Putamen (tissue), 1 donor: ENCODE measurements at places on chromosomes 5 and 9.

- DNase-seq, result no peak
Observed at GRCh38 chr5:128253161-128253560, 169.6 kb downstream of the SLC12A2 start.

GRCh38 chr5:120327180-120327579, 136.9 kb upstream of the PRR16 start:
- no peak for DNase-seq

- no peak for DNase-seq
Observed at GRCh38 chr9:77040340-77040739, 20.9 kb downstream of the FOXB2 start.

DNA sequence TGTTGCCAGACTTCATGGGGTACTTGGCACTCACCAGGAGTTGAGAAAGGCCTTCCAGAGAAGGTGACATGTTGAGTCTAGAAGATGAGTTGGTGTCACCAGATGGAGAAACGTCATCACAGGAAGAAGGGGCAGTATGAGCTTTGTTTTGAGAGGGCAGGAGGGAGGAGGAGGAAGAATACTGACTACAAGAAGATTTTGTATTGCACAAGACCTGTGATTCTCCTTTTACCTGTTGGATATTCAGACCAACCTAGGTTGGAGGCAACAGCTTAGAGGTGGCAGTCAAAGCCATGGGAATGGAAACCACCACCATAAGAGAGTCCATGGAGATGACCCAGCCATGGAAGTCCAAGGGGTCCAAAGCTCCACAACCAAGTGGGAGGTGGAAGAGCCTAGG, 154.2 kb downstream of the TSSK1B start:
- no peak for DNase-seq

DNA sequence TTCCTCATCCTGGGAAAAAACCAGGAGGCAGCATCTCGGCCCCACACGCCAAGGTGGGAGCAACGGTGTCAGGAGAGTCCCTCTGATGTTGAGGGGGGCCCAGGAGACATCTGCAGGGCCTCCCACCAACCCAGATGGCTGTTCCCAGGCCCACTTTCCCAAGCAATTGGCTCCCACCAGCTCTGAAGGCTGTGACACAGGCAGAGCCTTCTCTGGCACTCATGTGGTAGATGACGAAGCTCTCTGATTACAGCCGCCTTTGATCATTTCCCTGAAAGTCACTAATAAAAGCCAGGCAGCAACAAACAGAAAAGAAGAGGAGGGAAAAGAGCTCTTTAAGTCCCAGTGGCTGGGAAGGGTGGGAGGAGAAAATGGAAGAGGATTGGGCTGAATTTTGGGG, 226.5 kb downstream of the CDK5RAP2 start:
- DNase-seq, result no peak

DNA sequence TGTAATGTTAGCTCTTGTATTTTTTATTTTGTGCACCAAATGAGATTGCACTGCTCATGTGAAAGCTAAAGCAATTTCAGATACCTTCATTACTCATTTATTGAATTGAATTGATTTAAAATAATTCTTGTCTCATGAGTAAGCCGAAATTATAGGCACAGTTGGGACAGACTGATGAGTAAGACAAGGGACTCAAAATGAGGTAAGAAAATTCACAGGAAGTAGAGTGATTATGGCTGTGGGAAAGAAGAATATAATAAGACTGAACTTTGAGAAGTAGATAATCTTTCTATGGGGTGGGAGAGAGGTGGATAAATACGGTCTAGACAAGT, 51.1 kb downstream of the NUDT12 start:
- no peak for DNase-seq

DNA sequence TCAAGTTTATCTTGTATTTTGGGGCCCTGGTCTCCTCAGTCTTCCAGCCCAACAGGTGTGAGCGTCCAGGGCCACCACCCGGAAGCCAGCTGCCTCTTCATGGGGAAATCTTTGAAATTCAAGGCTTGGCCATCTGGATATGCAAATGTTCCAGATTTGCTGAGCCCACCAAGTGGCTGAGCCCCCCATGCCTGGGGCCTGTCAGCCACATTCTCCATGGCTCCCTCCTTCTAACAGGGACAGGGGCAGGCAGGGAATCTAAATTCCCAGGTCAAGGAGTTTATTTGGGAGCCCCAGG, 14.2 kb upstream of the CXXC5 start:
- no peak for DNase-seq

GRCh38 chr9:127905004-127905728, 5.8 kb upstream of the ST6GALNAC6 start:
- DNase-seq, result no peak

DNA sequence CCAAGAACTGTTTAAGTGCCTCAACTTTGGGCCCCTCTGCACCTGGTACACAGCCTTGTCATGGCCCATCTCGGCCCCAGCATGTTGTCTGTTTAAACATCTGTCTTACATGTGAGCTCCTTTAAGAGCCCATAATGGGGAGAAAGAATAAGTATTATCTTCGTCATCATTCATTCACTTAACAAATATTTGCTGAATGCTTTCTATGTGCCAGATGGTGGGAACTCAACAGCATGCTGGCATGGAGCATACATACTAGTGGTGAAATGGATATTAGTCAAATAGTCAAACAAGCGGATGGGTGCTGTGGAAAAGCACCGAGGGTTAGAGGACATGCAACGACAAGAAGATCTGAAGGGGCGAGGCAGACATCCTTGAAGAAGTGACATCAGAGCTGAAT, 54.5 kb downstream of the GABBR2 start:
- DNase-seq, result no peak

DNA sequence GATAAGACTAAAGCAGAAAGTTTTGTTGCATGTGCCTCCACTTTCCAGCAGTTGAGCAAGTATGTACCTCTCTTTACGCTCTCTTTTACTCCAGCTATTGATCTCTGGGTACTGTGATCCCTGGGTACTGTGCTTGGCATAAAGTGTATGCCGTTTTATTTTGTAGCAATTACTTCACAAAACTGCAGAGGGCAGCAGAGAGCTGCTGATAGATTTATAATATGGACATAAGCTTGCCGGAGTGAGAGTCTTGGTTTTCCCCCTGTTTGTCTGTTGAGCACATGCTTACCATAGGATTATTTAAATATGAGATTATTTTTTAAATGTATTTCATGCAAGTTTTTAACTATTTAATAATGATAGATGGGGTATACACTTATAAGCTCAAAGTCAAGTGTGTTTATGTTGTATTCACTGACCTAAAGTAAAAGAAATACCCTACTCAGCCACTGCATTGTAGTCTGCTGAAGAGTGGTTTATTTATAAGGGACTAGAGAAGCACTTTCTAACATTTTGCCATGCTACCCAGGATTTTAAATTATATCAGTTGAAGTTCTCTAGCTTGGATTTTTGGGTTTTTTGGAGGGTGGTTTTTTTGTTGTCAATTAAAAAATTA, 13.0 kb downstream of the TTC1 start:
- peak; percentile 66 for DNase-seq

DNA sequence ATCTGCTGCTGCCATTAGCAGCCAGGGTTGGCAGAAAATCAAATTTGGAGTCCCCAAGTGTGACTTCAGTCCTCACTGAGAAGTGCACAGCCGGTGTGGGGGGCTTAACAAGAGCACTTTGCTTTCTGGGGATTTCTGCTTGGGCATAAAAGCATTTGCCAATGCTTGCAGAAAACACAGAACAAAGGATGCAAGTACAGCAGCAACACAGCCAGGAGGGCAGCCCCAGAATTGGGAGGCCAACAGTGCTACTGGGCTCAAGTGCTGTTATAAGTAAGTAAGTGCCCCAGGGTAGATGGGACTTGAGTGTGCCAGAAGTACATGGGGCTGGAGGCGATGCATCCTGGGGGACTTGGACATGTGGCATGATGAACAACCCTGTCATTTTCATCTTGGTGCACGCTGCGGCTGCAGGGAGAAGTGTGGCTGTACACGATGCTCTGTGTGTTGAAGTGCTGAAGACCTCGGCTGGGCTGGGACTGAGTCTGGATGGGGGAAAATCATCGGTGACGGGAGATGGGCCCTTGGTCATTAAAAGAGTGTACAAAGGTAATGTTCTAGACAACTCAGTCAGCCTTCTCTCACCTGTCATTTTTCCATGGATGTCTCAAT, 73.3 kb downstream of the GOLPH3 start:
- no peak for DNase-seq

GRCh38 chr5:147397616-147398015, 112.3 kb downstream of the DPYSL3 start:
- no peak for DNase-seq

- no peak for DNase-seq
Observed at GRCh38 chr5:66881480-66882161, 285.4 kb downstream of the MAST4 start.

- no peak for DNase-seq
Observed at GRCh38 chr5:95759005-95759404, 27.9 kb downstream of the RHOBTB3 start.

GRCh38 chr9:110103257-110103656, 104.7 kb downstream of the C9orf152 start:
- no peak for DNase-seq

DNA sequence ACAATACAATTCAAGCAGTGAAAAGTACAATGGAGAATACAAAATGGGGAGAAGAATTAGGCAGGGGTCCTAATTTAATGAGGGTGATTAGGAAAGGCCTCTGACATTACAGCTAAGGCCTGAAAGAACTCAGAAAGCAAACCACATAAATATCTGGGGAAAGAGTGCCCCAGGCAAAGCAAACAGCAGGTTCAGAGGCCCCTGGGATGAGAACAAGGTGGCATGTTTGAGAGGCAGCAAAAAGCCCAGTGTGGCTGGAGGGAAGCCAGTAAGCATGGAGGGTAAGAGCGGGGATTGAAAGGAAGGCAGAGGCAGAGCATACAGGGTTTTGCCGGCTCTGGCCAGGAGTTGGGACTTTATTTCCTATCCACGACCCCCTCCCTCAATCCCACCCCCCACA, 33.4 kb upstream of the VDAC1 start:
- DNase-seq, result no peak

- no peak for DNase-seq
Observed at GRCh38 chr9:113650207-113651131, 186.9 kb downstream of the RGS3 start.

DNA sequence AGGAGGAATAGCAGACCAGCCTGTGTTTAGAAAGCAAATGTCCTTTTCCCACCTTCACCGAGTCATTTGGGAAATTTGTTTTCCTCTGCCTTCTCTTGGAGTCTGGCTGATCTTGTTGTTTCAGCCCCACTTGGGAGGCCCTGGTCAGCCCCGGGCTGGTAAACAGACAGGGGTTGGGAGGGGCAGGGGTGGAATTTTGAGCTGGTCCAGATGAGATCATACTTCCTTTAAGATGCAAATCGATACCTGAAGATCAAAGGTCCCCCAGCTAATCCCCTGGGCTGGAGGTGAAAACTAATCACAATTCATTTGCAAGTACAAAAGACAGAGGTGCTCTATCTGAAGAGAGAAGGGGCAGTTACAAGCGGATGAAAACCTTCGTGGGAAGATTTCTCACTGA, 118.4 kb downstream of the PAPPA start:
- DNase-seq, result no peak

GRCh38 chr5:72328172-72328571, 8.0 kb downstream of the PTCD2 start:
- DNase-seq, result peak; percentile 74

GRCh38 chr5:106956886-106957285, 713.9 kb downstream of the EFNA5 start:
- no peak for DNase-seq

GRCh38 chr9:7443541-7443940, 356.0 kb downstream of the DMAC1 start:
- no peak for DNase-seq

DNA sequence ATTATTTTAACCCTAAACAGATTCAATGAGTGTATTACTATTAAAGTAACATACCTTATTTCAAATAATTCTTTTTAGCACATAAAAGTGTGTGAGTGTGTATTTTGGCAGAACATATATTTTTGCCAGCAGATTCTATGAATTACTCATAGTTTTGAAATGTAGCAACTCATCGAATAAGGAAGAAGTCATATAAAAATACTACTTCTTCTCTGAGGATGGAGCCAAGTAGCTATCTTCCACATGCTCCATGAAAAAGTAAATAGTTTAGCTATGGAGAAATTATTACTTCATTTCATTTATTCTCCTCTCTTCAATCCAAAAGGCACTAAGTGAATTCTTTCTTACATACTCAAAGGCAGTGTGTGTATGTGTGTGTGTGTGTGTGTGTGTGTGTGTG, 1090.4 kb upstream of the CDH6 start:
- no peak for DNase-seq

GRCh38 chr9:3585606-3586005, 59.8 kb upstream of the RFX3 start:
- peak; percentile 13 for DNase-seq
